H9 (cell line): ENCODE measurements at places on chromosomes 1 and 21. TPM values are rescaled to one million over a fixed set of nuclear protein-coding genes. Genes with fewer than 3 reads are reported as not detected.

- H3K4me3 ChIP-seq, result no peak overlapping the region
- H3K27ac ChIP-seq, result no peak overlapping the region
- no peaks in the 10 kb centered on the region for H3K27me3 ChIP-seq
Observed at GRCh38 chr1:111671852-111672251, 52.3 kb downstream of the RAP1A start.

- no peak for DNase-seq
- no peaks in the 10 kb centered on the region for H3K4me1 ChIP-seq
- no peak overlapping the region for H3K4me3 ChIP-seq
Observed at GRCh38 chr1:222790520-222790919, 24.3 kb upstream of the DISP1 start.

DNA sequence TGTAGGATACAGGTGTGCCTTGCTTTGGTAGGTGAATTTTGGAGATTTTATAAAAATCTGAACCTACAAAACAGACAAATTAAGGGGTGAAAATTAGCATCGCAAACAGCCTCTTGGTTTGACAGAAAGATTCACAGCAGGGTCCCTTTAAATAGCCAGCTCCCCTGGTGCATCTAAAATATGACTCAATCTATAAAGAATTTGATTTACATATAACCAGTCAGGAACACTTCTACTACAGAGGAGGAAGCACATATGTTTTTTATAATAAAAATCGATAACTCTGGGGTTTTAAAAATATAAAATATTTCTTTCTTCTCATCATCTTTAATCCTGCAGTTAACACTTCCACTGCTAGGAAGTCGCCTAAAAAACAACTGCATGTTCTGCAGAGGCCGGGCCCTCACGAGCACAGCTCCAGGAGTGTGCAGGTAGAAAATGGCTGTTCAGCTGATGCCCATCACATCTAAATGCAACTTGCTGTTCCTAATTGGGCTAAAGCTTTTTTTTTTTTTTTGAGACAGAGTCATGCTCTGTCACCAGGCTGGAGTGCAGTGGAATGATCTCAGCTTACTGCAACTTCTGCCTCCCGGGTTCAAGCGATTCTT lies 203.4 kb downstream of the HS2ST1 start:
- H3K27me3 ChIP-seq, result no peaks in the 10 kb centered on the region
- peaks cover 3% of the 10 kb centered on the region; the same call in 1 of the 2 replicates for H3K4me1 ChIP-seq
- no peak overlapping the region; the same call in 2 of the 3 replicates for H3K4me3 ChIP-seq

GRCh38 chr1:229714964-229715603 lies 89.0 kb downstream of the URB2 start:
- no peaks in the 10 kb centered on the region for H3K27me3 ChIP-seq
- no peak overlapping the region for H3K4me3 ChIP-seq
- peak; percentile 57 for DNase-seq
- peaks cover 6% of the 10 kb centered on the region for H3K4me1 ChIP-seq
- no peak overlapping the region for H3K27ac ChIP-seq
- peaks cover 9% of the 10 kb centered on the region; the same call in 1 of the 2 replicates for H3K36me3 ChIP-seq

GRCh38 chr21:35520302-35520701 lies 471.2 kb upstream of the RUNX1 start:
- H3K27ac ChIP-seq, result no peak overlapping the region
- H3K27me3 ChIP-seq, result no peaks in the 10 kb centered on the region
- H3K36me3 ChIP-seq, result peaks cover 3% of the 10 kb centered on the region; the same call in 1 of the 3 replicates
- DNase-seq, result no peak
- H3K4me1 ChIP-seq, result peaks cover 2% of the 10 kb centered on the region; the same call in 1 of the 2 replicates

FNBP1L gene
- 115 and 119 TPM in 2 replicates for total RNA-seq

GBP5 gene
- not detected in 2 replicates for total RNA-seq
